ENCODE measurements at places on chromosomes 11 and 22.

DNA sequence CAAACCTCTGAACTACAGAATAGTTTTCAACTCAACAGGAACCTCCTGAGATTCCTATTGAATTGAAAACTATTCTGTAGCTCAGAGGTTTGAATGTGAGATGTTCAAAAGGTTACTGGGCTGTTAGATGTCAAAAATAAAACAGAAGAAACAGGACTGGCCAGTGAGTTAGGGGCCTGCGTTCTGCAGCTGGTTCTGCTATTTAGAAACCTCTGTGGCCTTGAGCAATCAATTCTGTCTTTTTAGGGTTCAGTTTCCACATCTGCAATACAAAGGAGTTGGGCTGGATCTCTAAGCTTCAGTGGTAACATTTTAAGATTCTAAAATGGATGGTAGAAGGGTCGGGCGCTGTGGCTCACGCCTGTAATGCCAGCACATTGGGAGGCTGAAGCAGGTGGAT, 55.8 kb downstream of the CLMP start:
- no peak for DNase-seq

DNA sequence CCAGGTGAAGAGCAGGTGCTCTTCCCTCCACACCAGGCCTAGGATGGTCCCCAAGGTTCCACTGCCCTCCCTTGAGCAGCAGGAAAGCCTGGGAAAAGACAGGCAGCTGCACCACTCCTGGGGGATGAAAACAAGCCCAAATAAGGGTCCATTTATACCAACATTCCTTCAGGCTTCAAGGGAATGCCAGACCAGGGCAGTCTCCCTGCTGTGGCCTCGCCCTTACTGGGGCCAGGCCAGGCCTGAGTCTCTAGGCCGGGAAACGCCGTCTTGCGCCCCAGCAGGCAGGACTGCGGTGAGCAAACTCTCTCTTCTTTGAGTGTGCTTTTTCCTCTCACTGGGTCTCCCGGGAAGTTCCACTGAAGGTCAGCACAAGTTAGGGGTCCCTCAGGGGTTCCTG, 443.5 kb downstream of the SOX6 start:
- DNase-seq, result no peak

GRCh38 chr11:45145379-45146071, 914 bp upstream of the PRDM11 start:
- DNase-seq, result no peak

DNA sequence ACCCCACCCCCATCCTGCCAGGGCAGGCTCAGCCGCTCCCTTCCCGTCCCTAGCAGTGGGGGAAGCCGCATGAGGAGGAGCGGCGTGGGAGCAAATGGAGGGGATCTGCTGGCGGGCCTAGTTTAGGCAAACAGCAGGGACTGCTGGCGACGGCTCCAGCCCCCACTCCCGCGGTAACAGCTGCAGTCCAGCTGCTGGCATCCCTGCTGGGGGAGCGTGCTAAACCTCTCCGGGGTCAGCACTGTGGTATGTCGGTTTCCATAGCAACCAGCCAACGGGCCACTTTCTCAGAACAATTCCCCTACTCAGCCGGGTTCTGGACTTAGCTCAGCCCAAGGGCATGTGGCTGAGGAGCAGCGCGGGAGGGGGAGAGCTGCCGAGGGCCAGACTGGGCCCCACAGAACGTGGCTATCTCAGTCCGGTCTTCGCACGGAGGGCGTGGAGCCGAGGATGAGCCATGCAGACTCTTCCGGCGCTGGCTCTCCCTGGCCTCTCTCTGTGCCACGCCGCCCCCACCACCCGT, 98.8 kb downstream of the PKNOX2 start:
- DNase-seq, result no peak

DNA sequence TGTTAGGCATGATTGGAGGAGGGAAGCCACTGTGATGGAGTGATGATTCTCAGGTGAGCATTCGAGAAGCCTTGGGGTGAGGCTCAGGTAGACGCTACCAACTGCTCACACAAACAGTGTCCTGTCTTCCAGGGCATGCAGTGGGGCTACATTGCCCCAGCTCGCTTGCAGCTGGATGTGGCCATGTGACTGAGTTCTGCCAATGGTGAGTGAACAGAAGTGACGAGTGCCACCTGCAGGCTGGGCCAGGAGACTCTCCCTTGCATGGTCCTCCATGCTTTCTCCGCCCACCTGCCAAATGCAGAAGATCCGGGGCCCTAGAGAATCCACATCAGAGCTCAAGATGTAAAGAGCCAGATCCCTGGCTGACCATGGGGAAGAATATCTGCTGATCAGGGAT, 195.9 kb downstream of the BCR start:
- no peak for DNase-seq

- DNase-seq, result no peak
These were observed 2.8 kb downstream of the ROBO4 start for GRCh38 chr11:124894606-124895430.

DNA sequence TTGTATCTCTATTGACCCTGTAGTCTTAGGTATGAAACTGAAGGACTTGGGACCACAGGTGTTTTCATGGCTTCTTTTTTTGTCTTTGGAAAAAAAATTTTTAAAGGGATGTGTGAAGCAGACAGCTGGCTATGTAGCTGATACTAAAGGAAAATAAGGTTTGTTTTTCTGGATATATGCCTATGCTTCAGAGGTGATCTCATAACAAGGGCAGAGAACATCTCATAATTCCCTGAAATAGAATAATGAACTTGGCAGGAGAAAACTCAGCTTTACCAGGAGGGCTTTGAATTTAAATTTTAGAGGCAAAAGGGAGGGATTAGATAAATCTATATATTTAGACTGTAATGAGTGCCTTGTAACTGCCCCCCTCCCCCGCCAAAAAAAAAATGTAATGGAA, 714.9 kb downstream of the OPCML start:
- DNase-seq, result no peak

DNA sequence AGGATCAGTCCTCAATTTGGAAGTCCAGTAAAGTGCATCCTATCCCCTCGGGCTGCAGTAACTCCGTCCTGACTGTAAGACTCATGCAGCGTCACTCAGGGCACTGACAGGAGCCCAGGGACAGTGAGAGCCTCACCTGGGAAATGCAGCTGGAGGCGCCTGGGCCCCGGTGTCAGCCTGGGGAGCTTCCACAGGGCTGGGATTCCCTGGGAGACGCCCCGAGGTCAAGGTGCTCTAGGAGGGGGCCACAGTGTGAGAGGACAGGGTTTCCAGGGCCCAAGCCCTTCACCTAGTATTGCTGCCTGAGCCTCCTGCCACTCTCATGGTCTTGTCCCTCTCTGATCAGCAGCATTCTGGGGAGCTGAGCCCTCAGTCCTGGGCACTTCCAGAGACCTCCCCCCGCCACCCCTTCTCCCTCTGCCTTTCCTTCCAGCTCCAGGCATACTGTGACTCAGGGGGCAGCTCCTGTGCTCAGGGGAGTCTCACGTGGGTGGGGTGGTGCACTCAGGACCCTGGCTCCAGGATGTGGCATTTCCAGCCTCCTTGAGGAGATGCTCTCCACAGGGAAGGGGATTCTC, 99.1 kb upstream of the IGLL5 start:
- no peak for DNase-seq

- no peak for DNase-seq
These were observed 179.2 kb downstream of the SBF2 start for GRCh38 chr11:10114593-10115404.

- DNase-seq, result no peak
These were observed 4.6 kb upstream of the E2F8 start for GRCh38 chr11:19245351-19245750.

DNA sequence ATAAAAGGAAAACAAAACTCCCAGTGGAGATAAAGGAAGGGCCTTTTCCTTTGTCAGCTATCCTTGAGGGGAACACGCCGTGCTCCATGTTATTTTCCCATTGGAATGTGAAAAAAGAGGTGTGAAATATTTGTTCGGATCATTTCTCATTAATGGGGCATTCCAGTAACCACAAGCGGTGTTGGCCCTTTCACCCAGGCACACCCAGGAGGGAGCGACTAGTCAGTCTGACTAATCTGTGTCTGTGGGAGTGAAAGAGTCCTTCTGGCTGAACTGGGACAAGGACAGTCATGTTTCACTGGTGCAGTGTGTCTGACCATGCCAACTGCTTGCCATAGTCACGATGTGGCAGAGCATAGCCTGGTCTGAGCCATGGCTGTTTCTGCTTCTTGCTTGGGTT, 13.0 kb upstream of the MYEOV start:
- DNase-seq, result no peak
